ENCODE measurements at places on chromosomes 2 and 18.

DNA sequence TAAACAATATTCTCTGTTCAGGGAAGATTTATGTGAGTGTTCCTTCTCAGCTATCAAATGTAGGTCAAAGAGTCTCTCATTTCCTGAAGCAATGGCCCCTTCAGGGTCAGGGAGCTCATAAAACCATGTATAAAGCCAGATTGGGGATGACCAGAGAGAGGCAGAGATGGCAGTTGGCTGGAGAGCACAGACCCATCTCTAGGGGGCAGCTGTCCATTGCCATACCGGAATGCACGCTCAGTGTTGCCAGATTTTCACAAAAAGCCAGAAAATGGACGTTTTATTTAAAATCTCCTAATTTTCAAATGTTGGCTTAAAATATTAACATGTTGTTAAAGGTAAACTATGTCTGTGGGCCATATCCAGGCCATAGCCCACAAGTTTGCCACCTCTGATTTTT, 1920.7 kb upstream of the CELF4 start:
- no peak for DNase-seq

GRCh38 chr2:133568172-133568571, at the start of gene NCKAP5:
Gene NCKAP5, minus strand, starts transcription at chr2:133568463. Its CDS starts 50,937 bp downstream, at chr2:133517526.
- no peak for DNase-seq

- DNase-seq = no peak
Observed at GRCh38 chr2:138964418-138964817, 184.2 kb upstream of the NXPH2 start.

DNA sequence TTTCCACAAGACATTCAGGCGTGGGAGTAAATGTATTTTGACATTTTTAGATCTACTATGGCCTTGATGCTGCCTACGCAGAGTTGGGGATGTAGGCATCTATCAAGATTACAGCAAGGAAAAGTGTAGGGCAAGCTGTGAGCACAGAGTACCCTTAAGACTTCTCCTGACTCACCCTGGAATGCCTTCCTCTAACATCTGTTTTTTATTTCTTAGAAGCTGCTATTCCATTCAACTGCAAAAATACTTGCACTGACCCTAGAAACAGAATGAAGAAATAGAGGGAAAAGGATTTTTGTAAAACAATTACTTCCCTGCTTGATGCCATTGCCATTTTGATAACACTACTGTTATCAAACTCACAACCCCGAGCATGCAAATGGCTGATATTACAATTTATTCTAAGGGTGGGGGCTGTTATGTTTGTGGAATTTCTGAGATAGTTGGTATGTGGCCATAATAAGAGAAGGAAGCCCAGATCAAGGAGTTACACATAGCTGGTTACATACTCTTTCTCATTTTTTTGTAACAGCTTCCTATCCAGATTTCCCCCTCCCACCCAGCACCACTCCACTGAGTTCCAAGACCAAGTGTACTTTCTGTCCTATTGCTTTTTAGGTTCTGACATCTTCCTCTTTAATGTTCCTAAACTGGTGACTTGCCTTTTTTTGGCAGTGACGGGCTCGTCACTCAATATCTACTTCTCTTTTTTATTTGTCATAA, 6.0 kb upstream of the ROCK1 start:
- DNase-seq = no peak

- DNase-seq = no peak
Observed at GRCh38 chr2:231246171-231246842, 47.9 kb downstream of the ARMC9 start.

DNA sequence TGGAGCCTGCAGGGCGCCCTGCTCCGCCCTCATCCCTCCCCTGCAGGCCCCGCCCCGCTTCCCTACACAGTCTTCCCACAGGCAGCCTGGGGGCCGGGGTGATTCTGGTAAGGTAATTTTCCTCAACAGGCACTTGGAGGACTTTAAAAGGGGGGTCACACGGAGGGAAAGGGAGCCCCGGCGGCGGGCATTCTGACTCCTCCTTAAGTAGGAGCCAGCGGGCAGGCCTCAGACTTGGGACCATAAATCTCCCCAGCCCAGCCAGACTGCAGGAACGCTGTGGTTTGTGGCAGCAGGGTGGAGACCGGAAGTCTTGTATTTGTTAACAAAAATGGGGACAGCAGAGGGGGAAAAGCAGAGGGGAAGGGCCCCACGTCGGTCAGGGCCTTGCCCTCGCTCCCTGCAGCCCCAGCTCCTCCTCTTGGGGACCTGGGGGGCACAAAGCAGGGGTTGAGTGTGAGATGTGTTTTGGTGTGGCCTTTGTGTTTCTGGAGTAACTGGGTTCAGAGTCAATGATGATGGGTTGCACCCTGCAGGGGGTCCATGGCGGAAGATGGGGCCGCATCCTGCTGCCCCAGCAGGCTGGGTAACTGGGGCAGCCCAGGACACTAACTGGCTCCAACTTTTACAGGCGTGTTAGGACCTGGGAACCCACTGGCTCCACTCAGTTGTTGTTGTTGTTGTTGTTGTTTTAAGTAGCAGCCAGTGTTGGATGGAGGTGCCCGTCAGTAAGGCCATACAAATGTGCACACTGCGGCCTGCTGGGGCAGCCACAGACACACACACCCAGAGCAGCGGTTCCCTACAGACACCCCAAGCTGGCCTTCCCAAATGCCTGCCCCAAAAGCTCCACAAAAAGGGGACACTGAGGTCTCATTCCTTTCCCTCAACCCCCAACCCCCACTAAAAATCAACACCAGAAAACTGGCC, 27.7 kb downstream of the SMAD7 start:
- peak; percentile 32 for DNase-seq

GRCh38 chr2:169512525-169512924, 3.0 kb downstream of the KLHL41 start:
- no peak for DNase-seq

DNA sequence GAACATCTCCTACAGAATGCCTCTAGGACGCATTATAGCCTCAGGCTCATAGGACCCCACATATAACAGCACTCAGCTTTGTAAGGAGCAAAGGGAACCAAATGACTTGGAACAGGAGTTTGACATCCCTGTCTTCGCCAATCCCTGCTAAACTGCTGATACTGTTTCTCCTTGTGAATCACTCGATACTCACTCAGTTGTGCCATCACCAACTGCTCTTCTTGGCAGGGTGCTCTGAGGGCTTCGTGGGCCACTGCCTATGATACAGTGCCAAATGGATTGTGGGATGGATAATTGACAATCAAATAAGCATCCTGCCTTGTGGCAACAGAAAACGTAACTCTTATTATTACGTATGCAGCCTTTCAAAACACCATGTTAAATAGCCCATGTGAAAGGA, 396.3 kb downstream of the RIT2 start:
- DNase-seq = no peak
